T-helper 2 cell treated with Interferon-gamma antibody and Interleukin-4, amounts not matched to agents 5 μg/mL and 100 μg/mL, for 36 hours (primary cell): ENCODE measurements at places on chromosomes 11 and 22.

DNA sequence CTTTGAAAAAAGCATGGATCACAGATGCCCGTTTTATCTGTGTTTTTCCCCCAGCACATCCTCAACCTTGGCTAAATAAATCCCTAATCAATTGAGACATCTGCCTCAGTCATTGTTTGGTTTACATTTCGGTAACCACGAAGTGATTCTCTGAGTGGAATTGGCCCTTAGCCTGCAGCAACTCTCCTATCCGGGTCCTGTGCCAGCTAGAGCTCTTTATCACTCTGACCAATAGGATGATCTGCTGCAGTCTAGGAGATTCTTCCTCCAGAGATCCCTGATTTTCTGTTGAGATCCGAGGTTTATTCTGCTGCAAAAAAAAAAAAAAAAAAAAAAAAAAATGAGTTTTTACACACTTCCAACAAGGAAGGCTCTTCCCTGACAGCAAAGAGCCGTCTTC, 137.3 kb downstream of the KCNA4 start:
- no peak overlapping the region for H3K4me3 ChIP-seq
- DNase-seq: no peak
- no peaks in the 10 kb centered on the region for H3K27me3 ChIP-seq

DNA sequence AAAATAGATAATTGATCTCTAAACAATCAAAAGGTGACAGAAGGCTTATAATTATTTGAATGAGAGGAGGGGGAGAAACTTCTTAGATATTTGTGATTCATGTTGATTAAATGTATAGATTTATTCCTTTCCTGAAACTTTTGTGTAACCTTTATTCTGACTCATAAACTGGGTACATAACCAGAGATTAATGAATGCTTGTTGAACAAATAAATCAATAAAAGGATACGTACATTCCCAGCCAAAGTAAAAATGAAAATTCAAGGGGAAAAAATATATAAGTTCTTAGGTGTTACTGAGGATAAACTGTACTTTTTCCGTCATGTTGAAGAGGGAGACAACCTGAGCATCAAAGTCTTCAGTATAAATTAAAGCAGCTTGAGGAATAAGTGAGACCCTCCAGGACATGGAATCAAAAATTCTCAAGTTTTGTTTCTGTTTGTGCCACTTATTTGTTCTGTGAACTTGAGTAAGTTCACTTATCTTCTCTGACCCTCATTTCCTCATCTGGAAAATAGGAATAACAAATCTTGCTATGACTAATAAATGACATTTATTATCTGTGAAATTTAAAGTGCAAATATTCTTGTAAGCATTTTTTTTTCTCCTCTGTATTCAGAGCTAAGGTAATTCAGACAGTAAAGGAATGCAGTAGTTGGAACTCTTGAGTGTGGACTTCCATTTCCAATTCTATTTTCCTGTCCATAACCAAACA, 195.4 kb downstream of the METTL15 start:
- H3K4me1 ChIP-seq: no peaks in the 10 kb centered on the region
- peaks cover 7% of the 10 kb centered on the region for H3K36me3 ChIP-seq
- H3K4me3 ChIP-seq: no peak overlapping the region

- peaks cover 14% of the 10 kb centered on the region for H3K36me3 ChIP-seq
- H3K27me3 ChIP-seq: peaks cover 9% of the 10 kb centered on the region
- peaks cover 45% of the 10 kb centered on the region for H3K4me1 ChIP-seq
- DNase-seq: no peak
- peak overlapping the region; percentile 85 for H3K27ac ChIP-seq
- H3K4me3 ChIP-seq: peak overlapping the region; percentile 73
These were observed 5.1 kb downstream of the TMEM121B start for GRCh38 chr22:17115945-17116565.

GRCh38 chr11:68266121-68266891, 5.5 kb downstream of the C11orf24 start:
- DNase-seq: no peak
- no peak overlapping the region for H3K27ac ChIP-seq
- no peak overlapping the region for H3K4me3 ChIP-seq
- peaks cover 22% of the 10 kb centered on the region for H3K4me1 ChIP-seq
- no peaks in the 10 kb centered on the region for H3K27me3 ChIP-seq

DNA sequence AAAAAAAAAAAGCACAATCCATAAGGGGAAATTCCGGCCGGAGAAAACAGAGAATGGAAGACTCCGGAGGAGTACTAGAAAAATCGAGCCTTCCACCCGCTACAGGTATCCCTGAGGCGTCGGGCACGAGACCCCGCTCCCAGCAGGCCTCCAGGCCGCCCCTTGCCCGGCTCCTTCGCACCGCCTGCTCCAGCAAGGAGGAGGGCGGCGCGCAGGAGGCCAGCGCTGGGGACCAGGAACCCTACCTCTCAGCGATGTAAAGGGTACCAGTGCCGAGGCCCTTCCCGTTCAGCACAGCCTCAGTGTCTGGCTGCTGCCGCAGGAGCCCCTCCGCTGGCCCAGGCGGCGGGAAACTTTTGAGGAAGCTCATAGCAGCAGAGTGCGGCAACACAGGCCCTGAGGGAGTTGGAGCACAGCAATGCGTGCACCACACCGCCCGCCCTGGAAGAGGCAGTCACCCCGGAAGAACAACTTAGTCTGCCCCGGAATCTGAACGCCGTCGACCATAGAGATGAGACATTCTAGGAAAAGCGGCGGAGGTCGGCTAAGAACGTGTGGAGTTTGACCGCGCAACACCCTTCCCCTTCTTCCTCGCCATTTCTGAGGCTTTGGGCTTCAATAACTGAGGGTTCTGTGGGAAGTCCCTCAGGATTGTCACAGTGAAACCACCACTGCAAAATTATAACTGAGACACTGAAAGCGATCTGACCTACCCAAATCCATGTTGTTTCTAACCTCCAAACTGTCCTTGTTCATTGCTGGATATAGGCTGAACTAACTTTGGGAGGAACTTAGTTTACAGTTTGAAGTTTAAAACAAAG, at the start of gene CLNS1A:
Gene CLNS1A, minus strand, starts transcription at position 450 of the 821 bp plus-strand sequence. Its CDS starts 80 bp downstream, at position 370.
- no peaks in the 10 kb centered on the region for H3K27me3 ChIP-seq
- peak within 1 kb of the TSS; percentile 88 for H3K27ac ChIP-seq
- peak; percentile 80 for DNase-seq
- H3K4me1 ChIP-seq: peaks cover 38% of the 10 kb centered on the region

- H3K36me3 ChIP-seq: no peaks in the 10 kb centered on the region
- no peaks in the 10 kb centered on the region for H3K27me3 ChIP-seq
- no peak overlapping the region for H3K4me3 ChIP-seq
- no peak overlapping the region for H3K27ac ChIP-seq
- no peak for DNase-seq
- no peaks in the 10 kb centered on the region for H3K4me1 ChIP-seq
These were observed 4.1 kb upstream of the OR5J2 start for GRCh38 chr11:56172256-56172830.

GRCh38 chr22:35950262-35950661, 78.4 kb downstream of the RBFOX2 start:
- H3K4me1 ChIP-seq: peaks cover 1% of the 10 kb centered on the region
- H3K36me3 ChIP-seq: no peaks in the 10 kb centered on the region
- no peak overlapping the region for H3K4me3 ChIP-seq
- no peaks in the 10 kb centered on the region for H3K27me3 ChIP-seq
- H3K27ac ChIP-seq: no peak overlapping the region

DNA sequence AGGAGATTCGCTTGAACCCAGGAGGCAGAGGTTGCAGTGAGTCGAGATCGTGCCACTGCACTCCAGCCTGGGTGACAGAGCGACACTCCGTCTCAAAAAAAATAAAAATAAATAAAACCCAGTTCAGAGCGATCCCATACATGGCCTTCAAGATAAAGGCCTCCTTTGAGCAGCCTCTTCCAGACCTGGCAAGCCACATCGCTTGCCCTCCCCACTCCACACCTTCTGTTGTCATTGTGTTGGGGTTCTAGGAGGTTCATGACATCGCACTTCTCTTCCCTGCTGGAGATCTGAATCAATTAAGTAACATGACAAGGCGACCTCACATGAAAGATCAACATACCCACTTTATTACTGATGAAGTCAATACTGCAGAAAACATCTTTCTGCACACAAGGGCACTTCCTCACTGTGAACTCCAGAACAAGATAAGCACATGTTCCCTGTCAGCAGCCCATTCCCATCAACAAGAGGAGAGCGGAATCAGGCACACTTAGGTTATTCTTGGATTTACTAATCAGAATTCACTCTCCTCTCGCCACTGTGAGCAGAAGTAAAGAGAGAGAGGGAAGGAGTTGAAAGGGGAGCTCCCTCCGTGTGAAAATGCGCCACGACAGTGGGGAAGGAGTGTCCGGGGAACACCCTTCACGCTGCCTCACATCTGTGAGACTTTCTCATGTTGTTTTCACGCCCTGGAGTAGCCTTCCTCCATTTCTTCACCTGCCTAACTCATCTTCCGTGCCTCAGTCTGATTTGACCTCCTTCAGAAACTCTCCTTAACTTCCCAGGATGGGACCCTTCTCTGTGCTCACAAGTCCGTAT, 38.3 kb downstream of the SC5D start:
- H3K4me3 ChIP-seq: no peak overlapping the region
- H3K4me1 ChIP-seq: no peaks in the 10 kb centered on the region
- no peak overlapping the region for H3K27ac ChIP-seq
- no peaks in the 10 kb centered on the region for H3K36me3 ChIP-seq
